Tibial artery (tissue), 4 donors: ENCODE measurements at places on chromosomes 13 and 19.

DNA sequence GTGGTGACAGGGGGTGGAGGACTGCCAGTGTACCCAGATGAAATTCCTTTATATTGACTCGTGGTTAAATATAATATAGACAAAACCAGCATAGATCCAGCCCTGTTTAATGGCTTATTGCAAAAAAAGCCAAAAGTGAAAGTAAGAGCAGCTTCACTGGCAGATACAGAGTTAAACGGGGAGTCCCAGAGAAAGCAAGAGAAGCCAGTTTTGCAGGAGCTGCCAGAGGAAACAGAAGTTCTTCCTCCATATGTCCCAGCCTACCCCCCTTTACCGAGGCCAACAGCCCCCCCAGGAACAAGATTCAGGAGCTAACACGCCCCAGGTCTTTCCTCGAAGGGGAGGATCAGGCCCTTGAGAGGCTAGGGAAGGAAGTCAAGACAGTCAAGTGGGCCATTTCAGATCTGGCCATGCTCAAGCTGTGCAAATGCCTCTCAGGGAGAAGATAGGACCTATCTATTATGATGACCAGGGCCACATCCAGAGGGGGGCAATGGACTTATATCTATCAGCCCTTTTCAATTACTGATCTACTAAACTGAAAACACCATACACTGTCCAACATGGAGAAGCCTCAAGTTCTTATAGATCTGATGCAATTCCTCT, 47.2 kb upstream of the ZNF737 start:
- H3K27me3 ChIP-seq: no peaks in the 10 kb centered on the region
- no peak for DNase-seq
- peak overlapping the region; percentile 26 for H3K4me3 ChIP-seq
- no peaks in the 10 kb centered on the region for H3K36me3 ChIP-seq
- no peaks in the 10 kb centered on the region for H3K4me1 ChIP-seq

- H3K27ac ChIP-seq: no peak overlapping the region
- peaks cover 82% of the 10 kb centered on the region for H3K36me3 ChIP-seq
- DNase-seq: no peak
- H3K4me1 ChIP-seq: peaks cover 9% of the 10 kb centered on the region
- no peaks in the 10 kb centered on the region for H3K27me3 ChIP-seq
Observed at GRCh38 chr19:41421973-41422372, 5.2 kb downstream of the B3GNT8 start.

- peak overlapping the region; percentile 87 for H3K27ac ChIP-seq
- H3K36me3 ChIP-seq: peaks cover 36% of the 10 kb centered on the region
- H3K4me3 ChIP-seq: peak overlapping the region; percentile 87
Observed at GRCh38 chr19:7535998-7536695, 630 bp downstream of the PNPLA6 start.

GRCh38 chr13:44660050-44660449, 83.9 kb upstream of the TSC22D1 start:
- no peak overlapping the region for H3K4me3 ChIP-seq
- no peak overlapping the region for H3K27ac ChIP-seq
- no peaks in the 10 kb centered on the region for H3K27me3 ChIP-seq
- no peaks in the 10 kb centered on the region for H3K4me1 ChIP-seq
- no peaks in the 10 kb centered on the region for H3K36me3 ChIP-seq

DNA sequence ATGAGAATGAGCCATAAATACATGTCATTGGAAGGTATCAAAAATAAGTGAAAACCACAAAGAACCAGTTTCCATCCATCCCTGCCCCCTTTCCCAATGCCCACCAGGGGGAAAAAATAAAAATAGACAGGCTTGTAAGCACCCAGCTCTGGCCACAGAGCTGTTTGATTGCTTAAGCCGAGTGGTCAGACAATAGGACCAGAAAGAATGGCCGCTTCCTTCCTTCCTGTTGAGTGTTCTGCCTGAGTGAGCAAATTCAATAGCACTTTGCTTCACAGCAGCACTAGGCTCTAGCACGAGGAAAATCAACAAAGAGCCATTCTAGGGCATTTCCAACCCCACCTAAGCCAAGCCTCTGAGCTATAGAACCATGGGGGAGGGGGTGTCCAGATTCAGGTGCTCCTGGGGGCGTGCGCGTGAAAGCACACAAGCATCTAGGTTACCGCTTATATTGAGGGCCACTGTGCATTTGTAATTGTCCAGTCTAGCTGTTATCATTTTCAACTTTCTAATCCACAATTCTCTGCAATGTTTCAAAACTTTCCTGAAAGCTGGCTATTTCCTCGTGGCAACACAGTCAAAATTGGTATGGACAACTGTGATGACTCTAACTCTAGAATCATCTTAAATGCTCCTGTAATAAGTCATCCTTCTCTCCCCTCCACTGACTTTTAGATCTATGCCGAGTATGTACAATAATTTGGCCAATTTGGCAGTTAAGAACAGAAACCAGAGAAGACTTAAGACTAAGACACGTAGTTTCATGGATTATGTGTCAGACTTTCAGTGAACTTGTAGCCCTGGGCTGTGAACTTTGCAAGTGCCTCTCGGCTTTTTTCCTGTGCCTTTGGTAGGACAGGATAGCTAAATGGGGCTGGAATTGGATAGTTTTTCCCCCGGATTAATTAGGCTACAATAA, 64.3 kb downstream of the SPRY2 start:
- no peaks in the 10 kb centered on the region for H3K27me3 ChIP-seq
- H3K27ac ChIP-seq: no peak overlapping the region
- peaks cover 8% of the 10 kb centered on the region for H3K4me1 ChIP-seq
- no peak for DNase-seq

GRCh38 chr19:40688309-40688708, 2.1 kb downstream of the NUMBL start:
- H3K4me1 ChIP-seq: peaks cover 4% of the 10 kb centered on the region
- no peak for DNase-seq
- H3K27ac ChIP-seq: peak overlapping the region; percentile 66
- H3K27me3 ChIP-seq: no peaks in the 10 kb centered on the region

DNA sequence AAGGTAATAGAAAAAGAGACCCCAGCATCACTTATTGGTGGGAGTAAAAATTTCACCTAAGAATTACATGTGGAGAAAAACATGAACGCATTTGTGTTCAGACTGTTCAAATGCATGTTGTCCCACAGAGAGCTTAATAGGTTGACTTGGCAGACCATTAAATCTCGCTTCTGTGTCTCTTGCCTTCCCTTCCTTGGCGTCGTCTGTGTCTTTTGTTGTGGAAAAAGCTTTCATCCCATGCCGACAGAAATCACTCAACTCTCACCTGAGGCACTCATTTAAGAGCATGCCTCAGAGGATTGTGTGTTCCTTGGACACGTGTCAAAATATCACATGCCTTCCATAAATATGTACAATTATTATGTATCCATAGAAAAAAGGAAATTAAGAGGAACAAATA, 24.4 kb upstream of the CACNA1A start:
- no peak for DNase-seq
- H3K4me3 ChIP-seq: no peak overlapping the region
- H3K4me1 ChIP-seq: no peaks in the 10 kb centered on the region
- no peak overlapping the region for H3K27ac ChIP-seq
- H3K27me3 ChIP-seq: peaks cover 17% of the 10 kb centered on the region

DNA sequence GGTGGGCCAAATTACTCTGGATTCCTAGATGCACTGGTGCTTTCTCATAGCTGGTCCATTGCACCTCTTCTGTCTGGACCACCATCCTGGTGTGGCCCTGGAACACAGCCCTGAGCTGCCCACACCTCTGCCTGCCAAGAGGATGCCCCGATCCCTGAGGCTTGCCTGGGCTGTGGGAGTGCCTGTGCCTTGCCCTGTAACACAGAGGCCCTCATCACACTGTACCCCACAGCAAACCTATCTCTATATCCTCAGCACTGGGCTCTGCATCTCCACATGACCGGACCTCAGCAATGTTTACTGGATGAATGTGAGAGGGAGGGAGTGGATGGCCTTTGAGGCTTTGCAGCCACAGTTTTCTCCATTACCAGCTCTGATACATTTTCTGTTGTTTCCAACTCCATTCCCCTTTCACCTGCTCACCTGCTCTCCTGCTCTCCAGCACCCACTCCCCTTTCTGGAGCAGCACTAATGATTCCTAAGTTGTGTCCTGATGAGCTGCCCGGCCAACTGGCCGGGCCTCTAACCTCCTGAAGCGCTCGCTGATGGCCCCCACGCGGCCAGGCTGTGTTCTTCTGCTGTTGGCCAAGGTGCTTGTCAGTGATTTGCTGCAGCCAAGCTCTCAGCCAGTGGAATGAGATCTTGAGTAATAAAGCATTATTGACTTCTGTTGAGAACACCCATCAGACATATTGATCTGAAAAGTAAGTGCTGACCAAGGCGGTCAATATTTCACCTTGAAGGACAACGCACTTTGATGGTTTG, 232.6 kb downstream of the TEX29 start:
- DNase-seq: no peak
- no peaks in the 10 kb centered on the region for H3K36me3 ChIP-seq
- no peak overlapping the region for H3K4me3 ChIP-seq
- H3K4me1 ChIP-seq: no peaks in the 10 kb centered on the region

DNA sequence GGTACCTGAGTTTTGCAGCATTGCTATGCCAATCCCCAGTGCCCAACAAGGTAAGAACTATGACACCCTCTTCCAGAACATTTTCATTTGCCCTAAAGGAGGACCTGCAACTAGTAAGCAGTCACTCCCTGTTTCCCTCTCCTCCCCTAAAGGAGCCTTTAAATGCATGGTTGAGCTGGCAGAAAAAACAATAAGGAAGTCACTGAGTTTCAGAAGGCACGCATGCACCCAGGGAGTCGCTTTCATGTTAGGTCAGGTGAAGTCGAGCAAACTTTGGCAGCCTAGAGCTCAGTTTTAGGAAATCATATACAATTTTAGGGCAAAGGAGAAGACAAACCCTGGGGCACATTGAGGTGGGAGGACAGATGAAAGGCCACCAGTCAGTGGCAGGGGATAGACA, 11.8 kb downstream of the NLRP11 start:
- no peak overlapping the region for H3K4me3 ChIP-seq
- DNase-seq: no peak
- H3K4me1 ChIP-seq: no peaks in the 10 kb centered on the region
- H3K27me3 ChIP-seq: no peaks in the 10 kb centered on the region

- no peaks in the 10 kb centered on the region for H3K27me3 ChIP-seq
- H3K36me3 ChIP-seq: peaks cover 3% of the 10 kb centered on the region
- no peak overlapping the region for H3K4me3 ChIP-seq
Observed at GRCh38 chr19:51070334-51071094, 5.6 kb upstream of the KLK13 start.

- no peak for DNase-seq
- H3K27ac ChIP-seq: no peak overlapping the region
- H3K4me1 ChIP-seq: peaks cover 9% of the 10 kb centered on the region
- H3K4me3 ChIP-seq: no peak overlapping the region
Observed at GRCh38 chr19:1672038-1672768, 19.8 kb upstream of the TCF3 start.

GRCh38 chr19:42474743-42475142, 32.0 kb upstream of the CXCL17 start:
- peaks cover 12% of the 10 kb centered on the region for H3K27me3 ChIP-seq
- no peak overlapping the region for H3K27ac ChIP-seq
- no peak overlapping the region for H3K4me3 ChIP-seq
- no peaks in the 10 kb centered on the region for H3K36me3 ChIP-seq
- DNase-seq: no peak

DNA sequence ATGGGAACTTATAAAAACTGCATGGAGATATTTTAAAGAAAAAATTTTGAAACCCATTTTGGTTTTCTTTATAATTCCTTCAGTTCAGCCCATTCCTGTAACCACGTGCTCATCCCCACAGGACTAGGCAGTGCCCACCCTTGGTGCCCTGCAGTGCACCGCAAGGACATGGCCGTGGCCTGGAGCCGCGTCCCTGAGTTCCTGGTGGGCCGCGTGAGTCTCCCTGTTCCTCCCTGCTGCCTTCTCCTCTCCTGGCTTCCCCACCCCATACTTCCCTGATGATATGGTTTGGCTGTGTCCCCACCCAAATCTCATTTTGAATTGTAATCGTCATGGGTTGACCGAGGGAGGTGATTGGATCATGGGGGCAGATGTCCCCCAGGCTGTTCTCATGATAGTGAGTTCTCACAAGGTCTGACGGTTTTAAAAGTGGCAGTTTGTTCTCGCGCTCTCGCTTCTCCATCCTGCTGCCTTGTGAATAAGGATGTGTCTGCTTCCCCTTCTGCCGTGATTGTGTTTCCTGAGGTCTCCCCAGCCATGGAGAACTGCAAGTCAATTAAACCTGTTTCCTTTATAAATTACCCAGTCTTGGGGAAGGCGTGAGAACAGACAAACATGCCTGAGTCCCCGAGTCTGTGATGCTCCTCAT, 31.6 kb upstream of the TFDP1 start:
- no peaks in the 10 kb centered on the region for H3K27me3 ChIP-seq
- no peak for DNase-seq
- peaks cover 63% of the 10 kb centered on the region for H3K36me3 ChIP-seq
- H3K4me1 ChIP-seq: no peaks in the 10 kb centered on the region
- H3K27ac ChIP-seq: no peak overlapping the region

DNA sequence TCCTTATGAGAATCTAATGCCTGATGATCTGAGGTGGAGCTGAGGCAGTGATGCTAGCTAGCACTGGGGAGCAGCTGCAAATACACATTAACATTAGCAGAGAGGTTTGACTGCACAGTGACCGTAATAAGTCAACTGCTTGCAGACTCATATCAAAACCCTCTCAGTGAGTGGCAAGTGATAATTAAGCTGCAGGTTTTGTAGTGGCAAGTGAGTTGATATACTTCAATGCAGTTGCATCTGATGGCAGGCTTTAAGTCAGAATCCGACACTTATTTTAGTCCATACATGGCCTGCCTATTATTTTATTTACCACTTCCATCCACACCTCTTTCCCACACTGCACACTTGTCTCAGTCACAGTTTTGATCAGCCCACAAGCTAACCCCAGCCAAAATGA, 209.2 kb upstream of the IRS2 start:
- no peaks in the 10 kb centered on the region for H3K36me3 ChIP-seq
- no peak overlapping the region for H3K4me3 ChIP-seq
- no peak for DNase-seq
- H3K27ac ChIP-seq: no peak overlapping the region
- no peaks in the 10 kb centered on the region for H3K27me3 ChIP-seq

- no peak for DNase-seq
- H3K36me3 ChIP-seq: no peaks in the 10 kb centered on the region
- peaks cover 87% of the 10 kb centered on the region for H3K4me1 ChIP-seq
Observed at GRCh38 chr13:74128156-74128767, 5.9 kb downstream of the KLF12 start.

DNA sequence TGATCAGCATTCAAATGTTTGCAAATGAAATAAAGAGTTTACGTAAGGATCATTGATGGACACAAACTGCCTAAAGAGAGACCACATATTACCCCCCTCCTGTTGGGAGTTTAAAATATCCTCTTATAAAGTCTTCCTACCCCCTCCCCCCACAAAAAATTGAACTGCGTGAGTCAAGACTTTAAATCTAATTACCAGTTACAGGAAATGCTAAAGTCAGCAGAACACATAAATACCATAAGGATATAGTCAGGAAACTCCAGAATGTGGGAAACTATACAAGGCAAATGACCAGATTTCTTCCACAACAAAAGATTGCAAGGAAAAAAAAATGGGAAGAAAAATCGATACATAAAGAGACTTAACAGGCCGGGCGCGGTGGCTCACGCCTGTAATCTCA, 44.4 kb upstream of the FARP1 start:
- H3K27ac ChIP-seq: no peak overlapping the region
